ENCODE measurements at places on chromosomes 16 and 17.

GRCh38 chr17:74325376-74325742 is 667 bp upstream of the KIF19 start:
- no peak for DNase-seq

GRCh38 chr17:67260170-67260987 is 15.4 kb upstream of the HELZ start:
- no peak for DNase-seq

DNA sequence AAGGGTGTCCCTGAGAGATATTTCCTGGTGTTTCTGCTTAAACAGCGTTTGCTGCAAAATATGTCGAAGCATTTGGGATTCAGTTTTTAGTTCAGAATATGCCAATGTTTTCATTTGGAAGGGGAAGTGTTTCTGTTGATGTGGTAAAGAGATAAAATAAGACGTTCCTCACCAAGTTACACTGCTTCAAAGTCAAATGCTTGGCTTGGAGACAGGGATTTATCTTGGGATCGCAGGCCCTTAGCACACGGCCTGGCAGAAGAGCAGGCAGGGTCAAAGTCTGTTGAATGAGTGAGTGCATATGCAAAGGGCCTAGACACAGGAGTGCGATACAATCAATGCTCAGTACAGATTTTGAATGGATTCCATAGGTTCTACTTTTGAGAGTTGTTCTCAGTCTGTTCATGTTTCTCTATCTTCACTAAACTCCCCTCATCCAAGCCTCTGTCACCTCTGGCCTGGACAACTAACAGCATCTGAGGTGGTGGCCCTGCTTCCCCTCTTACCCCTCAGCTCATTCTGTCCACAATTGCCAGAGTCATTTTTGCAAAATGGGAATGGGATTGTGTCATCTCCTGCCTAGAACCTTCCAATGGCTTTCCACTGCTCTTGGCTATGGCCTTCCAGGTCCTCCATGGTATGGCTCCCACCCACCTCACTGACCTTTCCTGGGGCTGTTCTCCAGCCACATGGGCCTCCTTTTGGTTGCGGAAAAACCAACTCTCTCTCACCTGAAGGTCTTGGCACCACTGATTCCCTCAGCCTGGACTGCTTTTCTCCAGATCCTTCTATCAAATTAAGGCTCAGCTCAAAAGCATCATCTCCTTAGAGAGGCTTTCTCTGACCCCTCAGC is 3.2 kb downstream of the DEXI start:
- DNase-seq: no peak

GRCh38 chr17:65013613-65014391 is 42.7 kb downstream of the GNA13 start:
- DNase-seq: peak; percentile 43

DNA sequence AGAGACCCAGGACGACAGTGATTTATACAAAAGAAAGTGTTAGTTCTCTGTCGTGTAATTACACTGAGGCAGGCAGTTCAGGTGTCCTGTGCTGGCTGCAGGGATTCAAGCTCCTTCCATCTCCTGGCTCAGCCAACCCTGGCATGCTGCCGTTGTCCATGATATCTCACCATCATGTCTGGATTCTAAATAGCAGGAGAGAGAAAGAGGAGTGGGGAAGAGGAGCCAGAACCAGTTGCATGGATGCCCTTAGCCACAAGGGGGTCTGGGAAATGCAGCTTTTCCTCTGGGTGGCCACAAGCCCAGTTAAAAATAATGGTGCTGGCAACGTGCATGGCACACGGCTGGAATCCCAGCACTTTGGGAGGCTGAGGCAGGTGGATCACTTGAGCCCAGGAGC is 9.7 kb downstream of the C16orf54 start:
- no peak for DNase-seq

GRCh38 chr17:63598281-63598680 is 2.4 kb upstream of the TACO1 start:
- no peak for DNase-seq

GRCh38 chr17:41785859-41786226 is 668 bp downstream of the JUP start:
- peak; percentile 72 for DNase-seq

DNA sequence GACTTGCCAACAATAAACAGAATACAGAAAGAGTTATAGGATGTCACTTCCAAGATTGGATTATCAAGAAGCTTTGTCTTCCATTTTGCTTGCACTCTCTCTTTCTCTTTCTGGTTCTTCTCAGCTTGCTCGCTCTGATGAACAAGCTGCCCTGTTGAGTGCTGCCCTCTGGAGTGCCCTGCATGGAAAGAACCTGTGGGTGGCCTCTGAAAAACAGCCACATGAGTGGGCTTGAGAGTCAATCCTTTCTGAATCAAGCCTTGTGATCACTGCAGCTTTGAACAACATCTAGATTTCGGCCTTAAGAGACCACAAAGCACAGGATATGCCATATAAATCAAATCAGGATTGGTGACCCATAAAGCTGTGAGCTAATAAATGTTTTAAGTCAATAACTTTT is 185.1 kb downstream of the KIF2B start:
- DNase-seq: no peak

DNA sequence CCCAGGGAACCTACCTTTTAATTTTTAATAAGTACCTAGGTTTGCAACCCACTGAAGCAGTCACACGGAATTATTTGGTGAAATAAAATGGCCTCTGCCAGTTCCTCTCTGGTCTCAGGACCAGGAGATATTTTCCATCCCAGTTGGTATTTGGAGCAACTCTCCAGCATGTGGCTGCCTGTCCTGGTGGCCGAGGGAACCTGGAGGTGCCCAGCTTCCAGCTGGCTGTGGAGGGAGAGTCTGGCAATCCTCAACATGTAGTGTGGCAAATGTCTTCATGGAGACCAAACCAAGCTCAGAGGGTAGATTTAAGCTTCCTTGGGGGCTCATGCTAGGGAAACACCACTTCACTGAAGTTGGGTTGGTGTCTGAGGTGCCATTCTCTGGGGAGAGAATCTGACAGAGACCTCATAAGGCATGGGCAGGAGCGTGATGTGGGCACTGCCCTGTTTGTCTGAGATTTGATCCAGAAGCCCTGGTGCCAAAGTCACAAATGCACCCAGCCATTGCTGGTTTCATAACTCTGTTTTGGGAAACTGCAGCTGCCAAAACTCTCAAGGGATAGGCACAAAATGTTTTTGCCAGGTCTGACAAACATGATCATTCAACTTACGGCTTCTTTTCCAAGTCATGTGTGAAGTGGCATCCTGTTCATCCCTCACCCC is 2.8 kb downstream of the MT1X start:
- no peak for DNase-seq

- DNase-seq: no peak
Observed at GRCh38 chr17:81112450-81112849, 52.9 kb upstream of the PVALEF start.

- DNase-seq: no peak
Observed at GRCh38 chr16:85984231-85984880, 85.4 kb downstream of the IRF8 start.

GRCh38 chr17:6145946-6146345 is 75.8 kb downstream of the WSCD1 start:
- no peak for DNase-seq

GRCh38 chr17:17810084-17810894 is 26.5 kb downstream of the SREBF1 start:
- no peak for DNase-seq

DNA sequence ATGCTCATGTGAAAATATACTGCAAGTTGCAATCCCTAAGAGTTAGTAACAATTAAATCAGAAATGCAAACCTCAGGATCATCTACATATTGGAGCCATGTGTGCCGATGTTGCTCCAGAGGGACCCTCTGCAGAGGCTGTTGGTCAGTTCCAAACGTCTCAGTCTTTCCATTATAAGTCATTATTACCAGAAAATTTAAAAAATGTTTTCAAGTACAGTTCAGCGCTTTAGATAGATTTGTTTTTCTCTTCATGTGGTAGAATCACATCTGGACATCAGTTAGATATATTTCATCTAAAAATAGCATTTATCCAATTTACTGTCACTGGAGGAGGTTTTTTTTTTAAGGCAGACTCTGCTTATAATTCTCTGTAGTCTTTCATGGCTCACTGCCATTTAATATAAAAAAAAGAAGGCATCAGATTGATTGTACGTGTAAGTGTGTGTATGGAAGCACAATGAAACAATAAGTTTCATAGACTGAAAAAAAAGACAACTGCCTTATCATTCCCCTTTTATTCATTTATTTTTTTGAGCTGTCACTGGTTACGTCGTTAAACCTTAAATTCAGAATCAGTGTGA is 46.1 kb upstream of the MARCHF10 start:
- DNase-seq: no peak

DNA sequence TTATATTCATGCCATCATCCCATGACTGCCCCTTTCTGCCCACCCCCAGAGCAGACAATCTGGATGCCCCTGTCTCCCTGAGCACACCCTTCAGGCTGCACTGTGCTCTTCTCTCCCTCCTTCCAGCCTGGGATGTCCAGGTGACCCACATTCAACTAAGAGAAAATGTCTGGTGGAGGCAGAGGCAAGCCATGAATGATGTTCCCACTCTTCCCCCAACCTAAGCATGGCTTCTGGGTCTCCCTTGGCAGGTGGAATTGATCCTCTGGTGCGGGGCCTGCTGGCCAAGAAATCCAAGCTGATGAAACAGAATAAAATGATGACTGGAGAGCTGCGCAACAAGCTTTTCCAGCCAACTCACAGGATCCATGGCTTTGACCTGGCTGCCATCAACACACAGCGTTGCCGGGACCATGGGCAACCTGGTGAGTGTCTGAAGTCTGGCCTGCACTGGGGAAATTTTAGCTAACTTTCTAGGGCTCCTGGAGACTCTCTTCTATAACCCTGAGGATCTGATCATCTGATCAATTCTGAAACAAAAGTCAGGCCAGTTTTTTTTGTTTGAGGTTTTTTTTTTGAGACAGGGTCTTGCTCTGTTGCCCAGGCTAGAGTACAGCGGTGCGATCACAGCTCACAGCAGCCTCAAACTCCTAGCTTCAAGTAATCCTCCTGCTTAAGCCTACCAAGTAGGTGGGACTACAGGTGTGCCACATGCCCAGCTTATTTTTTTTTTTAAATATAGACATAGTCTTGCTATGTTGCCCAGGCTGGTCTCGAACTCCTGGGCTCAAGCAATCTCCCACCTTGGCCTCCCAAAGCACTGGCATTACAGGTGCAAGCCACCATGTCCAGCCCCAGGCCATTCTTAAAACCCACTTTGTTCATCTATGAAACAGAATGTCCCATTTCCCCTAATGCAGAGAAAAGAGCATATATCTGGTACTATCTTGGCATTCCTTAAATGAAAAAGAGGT is 14.5 kb downstream of the MPO start:
- no peak for DNase-seq

DNA sequence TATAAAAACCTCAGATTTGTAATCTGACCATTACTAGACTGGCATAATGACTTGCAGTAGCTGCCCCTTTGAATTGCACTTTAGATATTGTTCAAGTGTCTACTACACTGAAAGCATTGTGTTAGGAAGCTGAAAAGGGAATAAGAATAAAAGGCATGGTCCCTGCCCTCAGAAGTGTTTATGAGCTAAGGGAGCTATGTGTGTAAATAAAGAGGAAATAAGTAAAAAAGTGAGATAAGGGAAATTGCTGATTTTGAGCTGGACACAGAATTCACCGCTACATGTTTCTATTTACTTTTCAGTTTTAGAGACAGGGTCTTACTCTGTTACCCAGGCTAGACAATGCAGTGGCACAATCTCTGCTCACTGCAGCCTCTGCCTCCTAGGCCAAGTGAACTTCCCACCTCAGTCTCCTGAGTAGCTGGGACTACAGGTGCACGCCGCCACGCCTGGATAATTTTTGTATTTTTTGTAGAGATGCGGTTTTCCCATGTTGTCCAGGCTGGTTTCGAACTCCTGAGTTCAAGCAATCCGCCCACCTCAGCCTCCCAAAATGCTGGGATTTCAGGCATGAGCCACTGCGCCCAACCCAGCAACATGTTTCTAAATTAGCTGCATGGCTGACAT is 57.0 kb downstream of the GRB2 start:
- no peak for DNase-seq

GRCh38 chr16:71635632-71636031 is 9.6 kb downstream of the MARVELD3 start:
- no peak for DNase-seq

DNA sequence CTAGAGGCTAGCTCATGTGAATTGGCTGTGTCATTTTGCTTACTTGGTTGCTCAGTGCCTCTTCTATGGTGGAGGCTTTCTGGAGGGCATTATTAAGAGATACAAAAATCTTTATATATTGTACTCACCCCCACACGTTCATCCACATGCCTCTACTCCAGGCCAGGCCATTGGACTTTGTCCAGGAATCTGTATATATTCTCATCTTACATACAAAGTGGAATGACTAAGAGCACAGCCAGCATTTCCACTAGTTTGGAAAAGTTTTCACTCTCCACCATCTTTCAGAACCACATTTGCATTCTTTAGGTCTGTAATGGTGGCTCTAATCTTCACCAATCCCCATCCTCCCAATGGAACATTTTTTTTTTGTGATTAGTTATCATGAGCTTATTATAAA is 4.8 kb upstream of the GLG1 start:
- no peak for DNase-seq

GRCh38 chr16:1559446-1559975 is 26.0 kb downstream of the TMEM204 start:
- no peak for DNase-seq

GRCh38 chr16:62709794-62710193 is 673.6 kb upstream of the CDH8 start:
- DNase-seq: no peak

DNA sequence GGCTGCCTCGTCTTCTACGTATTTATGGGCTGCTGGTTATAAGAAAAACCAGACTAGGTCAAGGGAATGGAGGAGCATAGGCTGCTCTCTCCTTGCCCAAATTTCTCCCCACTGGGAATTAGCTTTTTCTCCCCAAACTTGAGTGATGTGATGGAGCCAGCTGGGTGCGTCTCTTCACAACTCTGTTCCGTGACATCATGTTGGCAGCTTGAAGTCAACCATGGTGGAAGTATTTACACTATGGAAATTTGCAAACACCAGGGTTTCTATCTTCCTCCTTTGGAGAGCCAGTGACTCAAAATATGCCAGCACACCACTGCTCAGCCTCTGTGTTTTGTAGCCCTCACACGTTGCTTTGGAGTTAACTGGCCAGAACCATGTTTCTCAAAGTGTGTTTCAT is 78.1 kb downstream of the OR1D5 start:
- DNase-seq: no peak

DNA sequence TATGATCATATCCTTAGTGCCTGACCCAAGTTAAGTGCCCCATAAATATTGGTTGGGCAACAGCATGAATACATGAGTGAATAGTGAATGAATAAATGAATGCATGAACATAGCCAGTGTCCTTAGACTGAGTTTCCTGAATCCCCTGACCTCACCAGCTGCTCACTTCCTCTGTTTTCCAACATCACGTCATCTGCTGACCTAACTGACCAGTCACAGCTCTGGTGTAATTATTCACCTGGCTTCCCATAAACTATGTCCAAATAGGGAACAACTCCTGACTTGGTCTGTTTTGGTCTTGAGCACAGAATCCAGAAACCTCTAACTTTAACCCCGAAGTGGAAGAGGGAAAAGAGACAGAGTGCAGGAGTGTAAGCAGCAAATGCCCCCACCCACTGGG is 83.4 kb downstream of the ASIC2 start:
- DNase-seq: no peak
